Gastroesophageal sphincter (tissue), 4 donors: ENCODE measurements at places on chromosomes 6 and 20. TPM values are rescaled to one million over a fixed set of nuclear protein-coding genes. Genes with fewer than 3 reads are reported as not detected.

GRCh38 chr20:47540443-47541354 lies 39.0 kb downstream of the NCOA3 start:
- ATAC-seq = no peak

FAM83C gene
- not detected for total RNA-seq

GRCh38 chr6:16430391-16431089 lies 192.2 kb downstream of the GMPR start:
- no peak for ATAC-seq

CRIP3 gene
- total RNA-seq = not detected

GRCh38 chr20:53636540-53637097 lies 43.0 kb upstream of the ZNF217 start:
- ATAC-seq = no peak
